ENCODE measurements at places on chromosomes 7 and 10.

DNA sequence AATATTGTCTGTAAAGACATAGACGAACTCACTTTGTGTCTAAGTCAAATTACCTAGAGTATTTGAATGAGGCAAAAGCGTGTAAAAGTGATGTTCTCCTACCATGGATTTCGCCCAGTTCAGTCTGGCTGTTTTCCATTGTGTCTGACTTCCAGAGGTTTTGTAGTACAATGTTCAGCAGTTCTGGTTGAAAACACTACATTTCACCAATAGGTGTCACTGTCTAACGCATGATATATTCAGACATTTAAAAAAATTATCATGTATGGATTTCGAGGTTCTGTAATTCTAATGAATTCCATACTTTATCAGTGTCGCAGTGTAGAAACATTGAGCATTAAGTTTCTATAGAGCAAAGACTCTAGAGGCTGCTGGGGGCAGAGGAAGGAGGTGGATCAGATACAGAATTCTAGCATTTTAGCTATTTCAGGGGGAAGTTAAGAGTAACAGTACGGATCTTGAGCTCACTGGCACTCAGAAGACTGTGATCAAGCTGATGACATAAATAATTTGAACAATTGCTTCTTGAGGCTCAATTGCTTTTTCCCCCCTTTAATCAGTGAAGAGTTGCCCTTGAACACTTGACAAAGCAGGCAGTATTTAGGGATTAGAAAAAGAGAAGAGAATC is 196.9 kb upstream of the RHOBTB1 start:
- no peak for DNase-seq

DNA sequence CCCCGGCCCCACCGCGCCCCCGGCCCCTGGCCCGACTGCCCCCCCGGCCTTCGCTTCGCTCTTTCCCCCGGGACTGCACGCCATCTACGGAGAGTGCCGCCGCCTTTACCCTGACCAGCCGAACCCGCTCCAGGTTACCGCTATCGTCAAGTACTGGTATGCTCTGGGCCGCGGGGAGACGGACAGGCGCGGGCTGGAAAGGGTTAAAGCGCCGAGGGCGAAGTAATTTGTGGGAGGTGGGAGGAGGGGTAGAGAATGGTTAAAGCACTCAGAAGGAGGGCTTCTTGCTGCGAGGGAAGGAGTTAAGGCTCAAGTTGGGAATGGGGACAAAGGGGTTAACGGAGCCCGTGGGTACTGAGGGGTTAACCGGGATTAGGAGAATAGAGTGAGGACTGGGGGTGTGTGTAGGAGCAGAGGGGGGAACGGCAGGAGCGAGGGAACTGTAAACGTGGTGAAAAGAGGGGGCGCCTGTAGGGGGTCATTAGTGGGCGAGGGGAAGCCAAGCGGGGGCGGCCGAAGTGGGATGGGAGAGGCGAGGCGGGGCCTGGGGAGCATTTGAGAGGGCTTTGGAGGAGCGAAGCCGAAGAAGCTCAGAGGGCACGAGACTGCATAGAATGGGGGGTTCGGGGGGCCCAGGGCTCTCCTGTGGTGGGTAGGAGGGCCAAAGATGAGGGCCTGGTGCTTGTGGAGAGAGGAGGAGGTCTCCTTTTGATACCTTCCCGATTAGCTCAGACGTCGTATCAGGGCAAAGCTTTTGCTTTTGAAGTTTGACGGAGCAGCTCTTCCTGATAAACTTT is 605 bp downstream of the SUFU start:
- peak; percentile 36 for DNase-seq

GRCh38 chr10:18310761-18311160 is 170.5 kb downstream of the CACNB2 start:
- no peak for DNase-seq

GRCh38 chr7:105212212-105212611 is 176.5 kb downstream of the SRPK2 start:
- no peak for DNase-seq

DNA sequence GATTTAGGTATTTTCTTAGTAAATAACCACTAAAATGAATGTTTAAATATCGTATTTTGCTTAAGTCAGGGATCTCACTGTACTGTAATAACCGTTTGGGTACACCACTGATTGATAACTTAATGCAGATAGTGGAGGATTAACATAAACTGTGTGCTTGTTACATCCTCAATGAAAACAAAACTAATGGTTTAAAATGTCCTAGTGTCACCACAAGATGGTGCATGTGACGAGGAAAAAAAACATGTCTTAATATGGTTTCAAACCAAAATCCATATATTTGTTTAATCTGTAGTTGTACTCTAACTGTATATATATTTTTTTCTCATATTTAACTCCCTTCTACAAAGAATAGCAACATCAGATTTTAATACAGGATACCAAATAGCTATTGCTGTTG is 19.2 kb downstream of the ARMC10 start:
- DNase-seq: no peak
